ENCODE measurements at places on chromosomes 16 and 17.

DNA sequence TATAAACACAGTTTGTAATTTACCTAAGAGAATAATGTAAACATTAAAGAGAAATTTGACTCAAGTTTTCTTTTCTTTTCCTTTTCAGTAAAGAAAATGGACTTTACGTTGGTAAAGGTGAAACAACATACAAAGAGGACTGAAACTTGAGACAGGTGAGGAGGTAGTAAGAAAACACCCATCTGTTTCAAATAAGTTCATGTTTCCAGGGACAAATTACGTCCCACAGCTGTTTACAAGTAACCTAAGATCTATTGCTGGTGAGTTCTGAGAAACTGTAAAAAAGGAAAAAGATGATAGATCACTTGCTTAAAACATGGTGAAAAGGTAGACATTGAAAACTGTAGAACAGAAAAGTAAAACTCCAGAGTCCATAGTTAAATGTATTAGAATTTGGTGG lies 4.8 kb upstream of the ABCA5 start:
- DNase-seq, result no peak

DNA sequence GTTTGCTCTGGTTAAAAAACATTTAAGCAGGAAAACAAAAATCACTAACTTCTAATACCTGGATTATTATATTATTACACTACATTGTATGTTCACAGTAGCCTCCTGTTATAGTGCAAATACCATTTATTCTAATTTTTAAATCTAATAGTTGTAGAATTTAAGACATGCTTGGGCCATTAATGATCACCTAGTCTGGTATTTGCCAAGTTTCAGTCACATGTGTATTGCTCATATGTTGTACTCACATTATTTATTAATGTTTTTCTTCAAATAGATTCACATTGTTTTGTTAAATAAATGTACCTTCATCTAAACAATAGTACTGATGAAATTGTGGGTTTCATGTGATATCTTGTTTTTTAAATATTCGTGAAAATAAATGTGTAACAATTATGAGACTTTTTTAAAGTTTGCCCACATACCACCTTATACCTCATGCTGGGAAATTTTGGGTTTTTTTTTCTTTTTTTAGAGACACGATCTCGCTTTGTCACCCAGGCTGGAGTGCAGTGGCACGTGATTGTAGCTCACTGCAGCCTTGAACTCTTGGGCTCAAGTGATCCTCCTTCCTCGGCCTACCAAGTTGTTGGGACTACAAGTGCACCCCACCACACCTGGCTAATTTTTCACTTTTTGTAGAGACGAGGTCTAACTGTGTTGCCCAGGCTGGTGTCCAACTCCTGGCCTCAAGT lies 5.9 kb downstream of the ZNF771 start:
- no peak for DNase-seq

DNA sequence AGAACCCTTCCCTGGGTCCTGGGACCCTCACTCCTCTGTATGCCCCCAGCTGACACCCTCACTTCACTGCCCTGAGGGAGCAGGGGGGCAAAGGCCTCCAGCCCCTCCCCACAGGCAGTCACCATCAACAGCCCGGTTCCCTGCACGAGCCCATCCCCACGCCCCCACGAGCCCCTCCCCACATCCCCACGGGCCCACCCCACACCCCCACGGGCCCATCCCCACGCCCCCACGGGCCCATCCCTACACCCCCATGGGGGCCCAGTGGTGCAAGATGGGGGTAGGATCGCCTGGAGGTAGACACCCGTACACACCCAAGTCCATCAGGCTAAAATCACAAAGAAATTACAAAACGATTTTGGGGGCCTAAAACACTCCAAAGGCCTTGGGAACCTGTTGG lies 42.3 kb downstream of the LMF1 start:
- DNase-seq, result no peak

GRCh38 chr16:1531638-1531910 lies 1.9 kb upstream of the TMEM204 start:
- DNase-seq, result no peak

- DNase-seq, result no peak
Observed at GRCh38 chr16:79628501-79628975, 28.0 kb upstream of the MAF start.

- DNase-seq, result no peak
Observed at GRCh38 chr16:160691-161190, 5.0 kb upstream of the HBM start.

DNA sequence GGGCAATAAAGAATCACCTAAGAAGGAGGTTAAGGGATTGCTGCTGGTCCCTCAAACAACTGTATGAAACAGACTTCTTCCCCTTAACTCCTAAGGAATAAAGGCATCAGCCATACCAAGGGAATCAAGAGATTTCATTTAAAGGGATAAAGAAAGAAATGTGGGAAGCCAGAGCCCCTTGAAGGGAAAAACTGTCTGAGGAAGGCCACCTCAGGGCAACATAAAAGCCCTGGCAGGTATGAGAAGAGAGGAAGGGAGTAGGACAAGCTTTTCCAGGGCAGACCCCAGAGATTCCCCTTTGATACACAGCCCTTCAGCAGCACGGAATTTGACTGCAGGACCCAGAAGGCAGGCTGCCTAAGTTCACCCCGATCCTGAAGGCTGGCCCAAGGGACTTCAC lies 43.5 kb downstream of the COG7 start:
- no peak for DNase-seq

GRCh38 chr17:80283116-80283852 lies 22.6 kb downstream of the RNF213 start:
- DNase-seq, result no peak

- no peak for DNase-seq
Observed at GRCh38 chr16:27302126-27302525, 11.6 kb upstream of the IL4R start.

- peak; percentile 53 for DNase-seq
Observed at GRCh38 chr17:77735566-77736198, 222.8 kb upstream of the TNRC6C start.

GRCh38 chr16:66262253-66263167 lies 104.0 kb upstream of the CDH5 start:
- no peak for DNase-seq

DNA sequence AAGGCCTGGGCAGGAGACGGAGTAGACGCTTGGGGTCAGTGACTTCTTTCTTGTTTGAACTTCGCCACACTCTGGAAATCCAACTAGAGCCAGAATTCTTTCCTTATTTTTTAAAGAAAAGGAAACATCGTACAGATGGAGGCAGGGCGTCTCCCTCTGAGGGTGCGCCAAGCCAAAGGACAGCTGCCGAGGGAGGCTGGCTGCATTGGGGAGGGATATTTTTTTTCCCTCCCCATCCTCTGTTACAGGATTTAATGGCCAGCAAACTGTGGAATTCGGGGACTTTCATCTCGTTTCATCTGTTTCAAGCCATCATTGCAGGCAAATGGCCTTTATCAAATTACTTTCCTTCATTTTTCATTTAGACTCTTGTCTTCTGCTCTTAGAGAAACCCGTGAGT lies 15.9 kb downstream of the CDK5R1 start:
- no peak for DNase-seq

- peak; percentile 45 for DNase-seq
Observed at GRCh38 chr16:85104821-85105391, 7.4 kb downstream of the CIBAR2 start.

- no peak for DNase-seq
Observed at GRCh38 chr17:21679256-21680146, 12.8 kb upstream of the KCNJ18 start.

DNA sequence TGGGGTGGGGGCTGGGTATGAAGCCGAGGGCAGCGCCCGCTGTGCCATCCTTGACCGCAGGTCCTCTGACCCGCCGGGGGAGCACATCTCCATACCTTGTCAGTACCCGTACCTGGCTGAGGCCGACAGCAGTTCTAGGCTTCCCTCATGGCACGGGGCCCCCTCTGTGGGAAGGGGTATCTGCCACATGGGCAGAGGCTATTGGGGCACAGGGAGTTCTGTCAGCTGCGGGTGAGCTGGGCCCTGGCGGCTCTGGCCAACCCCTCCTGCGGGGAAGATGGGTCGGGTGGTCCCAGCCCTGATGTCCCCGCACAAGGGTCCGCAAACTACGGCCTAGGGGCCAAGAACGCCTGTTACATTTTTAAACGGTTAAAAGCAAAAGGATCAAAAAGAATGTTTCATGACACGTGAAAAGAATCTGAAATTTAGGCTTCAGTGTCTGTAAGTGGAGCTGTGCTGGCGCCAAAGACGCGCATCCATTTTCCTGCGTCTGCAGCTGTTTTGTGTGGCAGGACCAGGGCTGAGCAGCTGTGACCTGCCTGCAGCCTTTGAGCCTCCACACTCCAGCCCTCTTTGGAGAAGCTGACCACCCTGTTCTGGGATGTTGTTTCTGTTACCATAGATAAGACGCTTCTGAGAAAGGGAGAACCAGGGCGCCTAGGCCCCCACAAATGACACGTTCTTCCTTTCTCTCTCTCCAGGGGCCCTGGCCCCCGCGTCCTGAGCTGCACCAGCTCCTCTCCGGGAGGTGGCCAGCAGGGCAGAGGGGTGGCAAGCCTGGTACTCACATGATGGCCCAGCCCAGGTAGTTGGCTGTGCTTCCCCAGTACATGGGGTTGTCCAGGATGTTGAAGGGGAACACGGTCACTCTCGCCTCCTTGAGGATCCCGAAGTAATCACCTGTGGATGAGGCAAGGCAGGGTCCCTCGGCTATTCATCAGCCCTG lies 12.7 kb upstream of the RASD1 start:
- no peak for DNase-seq

- no peak for DNase-seq
Observed at GRCh38 chr16:58333985-58334384, 39.2 kb upstream of the PRSS54 start.

- peak; percentile 63 for DNase-seq
Observed at GRCh38 chr16:50665128-50665878, 15.8 kb downstream of the SNX20 start.

DNA sequence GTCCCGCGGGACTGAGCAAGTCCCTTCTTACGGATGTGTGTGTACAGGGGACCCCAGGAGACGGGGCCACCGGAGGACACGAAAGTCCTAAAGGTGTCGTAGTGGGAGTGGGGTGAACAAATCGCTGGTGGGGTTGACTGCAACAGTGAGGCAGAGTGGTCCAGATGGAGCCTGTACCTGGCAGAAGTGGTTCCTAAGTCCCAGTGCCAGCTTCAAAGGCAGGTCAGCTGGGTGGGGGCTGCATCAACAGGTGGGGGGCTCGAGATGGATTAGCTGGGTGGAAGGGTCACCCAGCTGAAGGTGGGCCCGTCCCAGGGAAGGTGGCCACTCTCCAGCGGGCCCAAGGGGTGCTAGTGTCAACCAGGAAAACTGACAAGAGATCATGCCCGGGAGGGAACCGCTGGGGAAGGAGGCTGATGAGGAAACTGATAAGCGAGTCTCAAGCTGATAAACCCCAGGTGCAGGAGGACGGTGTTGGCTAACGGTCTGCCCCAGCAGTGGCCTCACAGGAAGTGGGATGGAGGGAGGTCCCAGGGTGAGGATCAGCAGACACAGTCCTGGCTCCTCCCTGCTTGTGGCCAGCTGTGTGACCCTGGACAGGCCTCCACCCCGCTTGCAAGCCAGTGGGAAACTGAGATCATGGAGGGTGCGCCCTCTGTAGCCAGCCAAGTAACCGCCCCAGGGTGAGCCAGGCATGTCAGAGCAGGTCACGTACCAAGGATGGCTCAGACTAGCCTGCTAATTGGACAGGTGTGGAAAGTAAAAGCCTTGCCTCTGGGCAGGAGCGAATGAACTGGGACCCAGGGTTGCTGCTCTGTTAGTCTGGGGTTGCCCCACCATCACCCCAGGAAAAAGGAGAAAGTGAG lies 1.0 kb downstream of the ORAI3 start:
- no peak for DNase-seq

DNA sequence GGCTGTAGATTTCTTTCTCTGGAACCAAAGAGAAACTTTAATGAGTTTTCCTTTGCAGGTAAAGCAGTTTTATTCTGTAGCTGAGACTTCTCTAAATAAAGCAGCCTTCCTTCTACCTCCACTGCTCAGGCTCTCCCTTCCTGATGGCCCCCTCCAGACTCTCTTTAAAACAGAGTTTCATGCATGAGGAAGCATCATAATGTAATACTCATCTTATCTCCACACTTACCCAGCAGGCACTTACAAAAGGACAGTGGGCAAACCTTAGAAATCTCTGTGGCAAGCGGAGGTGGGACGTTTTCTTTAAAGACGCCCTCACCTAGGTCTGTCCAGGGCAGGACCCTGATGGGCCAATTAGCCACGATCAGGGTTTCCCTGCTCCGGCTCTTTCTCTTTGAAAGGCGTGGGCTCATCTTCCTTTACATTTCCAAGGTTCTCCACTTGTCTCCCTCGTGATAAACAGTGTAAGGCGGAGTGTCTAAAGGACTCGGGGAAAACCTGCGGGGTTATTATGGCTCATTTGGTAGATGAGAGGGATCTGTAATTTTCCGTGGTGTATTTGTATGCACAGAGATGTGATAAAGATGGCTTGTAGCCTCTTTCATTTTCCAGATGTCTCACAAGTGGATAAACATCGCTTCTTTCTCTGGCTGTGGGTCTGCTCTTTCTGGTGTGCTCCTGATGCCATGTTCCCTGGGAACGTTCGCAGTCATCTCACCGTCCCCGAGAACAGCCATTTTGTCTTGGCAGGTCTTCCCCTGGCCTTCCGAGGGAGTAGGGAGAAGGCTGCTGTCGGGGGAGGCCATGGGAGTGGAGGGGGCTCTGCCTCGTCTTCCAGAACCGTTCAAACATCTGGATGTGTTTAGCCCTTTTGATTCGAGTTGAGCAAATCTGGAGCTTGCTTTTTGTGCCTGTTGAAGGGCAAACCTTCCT lies 239.0 kb downstream of the CCDC182 start:
- no peak for DNase-seq

DNA sequence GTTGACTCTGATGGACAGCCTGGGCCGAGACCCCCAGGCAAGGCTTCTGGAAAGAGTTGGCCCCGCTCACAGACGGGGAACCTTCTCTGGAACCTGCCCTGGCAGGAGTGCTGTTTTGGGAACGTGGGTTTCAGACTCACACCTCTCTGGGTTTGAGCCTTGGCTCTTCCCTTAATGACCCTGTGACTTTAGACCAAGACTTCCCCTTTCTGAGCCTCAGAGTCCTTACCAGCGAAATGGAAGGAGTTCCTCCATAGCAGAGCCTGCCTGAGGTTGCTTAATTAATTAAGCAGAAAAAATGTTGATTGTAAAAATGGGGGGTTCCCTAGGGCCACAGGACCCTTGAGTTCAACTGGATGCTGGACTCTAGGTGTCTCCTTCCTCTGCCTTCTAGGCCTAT lies 408.2 kb downstream of the SEC14L1 start:
- no peak for DNase-seq

GRCh38 chr16:29790949-29791844 lies 646 bp downstream of the KIF22 start:
- no peak for DNase-seq

DNA sequence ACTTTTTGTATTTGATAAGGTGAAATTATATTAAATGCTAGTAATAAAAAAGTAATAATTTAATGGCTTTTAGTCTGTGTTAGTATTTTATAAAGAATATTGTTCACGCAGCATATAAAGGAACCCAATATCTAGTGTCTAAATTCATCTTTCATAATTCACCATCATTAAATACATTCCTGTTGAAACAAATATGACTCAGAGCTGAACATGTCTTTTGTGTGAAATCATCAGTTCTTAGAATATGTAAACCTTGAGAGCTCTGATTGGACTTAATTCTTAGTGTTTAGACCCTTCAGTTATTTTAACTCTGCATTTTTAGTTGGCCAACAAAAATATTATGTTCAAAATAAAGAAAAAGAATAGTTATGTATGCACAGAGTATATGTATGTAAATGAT lies 71.8 kb downstream of the ABHD15 start:
- no peak for DNase-seq

Data from putamen (tissue), 1 donor.